ENCODE measurements at places on chromosomes 5 and 9. TPM values are rescaled to one million over a fixed set of nuclear protein-coding genes. Genes with fewer than 3 reads are reported as not detected.

The CNTNAP3 gene
- total RNA-seq, result not detected

The LCN12 gene
- 2.4 TPM for total RNA-seq

The FBP2 gene
- total RNA-seq, result not detected

The SLC6A3 gene
- total RNA-seq, result not detected

The TNC gene
- not detected for total RNA-seq

All from CD8-positive, alpha-beta T cell (primary cell).